Right ventricle myocardium superior (tissue), 1 donor: ENCODE measurements at places on chromosomes 3 and 15.

- no peak for DNase-seq
Measured at GRCh38 chr3:67462187-67462586, 192.2 kb downstream of the SUCLG2 start.

DNA sequence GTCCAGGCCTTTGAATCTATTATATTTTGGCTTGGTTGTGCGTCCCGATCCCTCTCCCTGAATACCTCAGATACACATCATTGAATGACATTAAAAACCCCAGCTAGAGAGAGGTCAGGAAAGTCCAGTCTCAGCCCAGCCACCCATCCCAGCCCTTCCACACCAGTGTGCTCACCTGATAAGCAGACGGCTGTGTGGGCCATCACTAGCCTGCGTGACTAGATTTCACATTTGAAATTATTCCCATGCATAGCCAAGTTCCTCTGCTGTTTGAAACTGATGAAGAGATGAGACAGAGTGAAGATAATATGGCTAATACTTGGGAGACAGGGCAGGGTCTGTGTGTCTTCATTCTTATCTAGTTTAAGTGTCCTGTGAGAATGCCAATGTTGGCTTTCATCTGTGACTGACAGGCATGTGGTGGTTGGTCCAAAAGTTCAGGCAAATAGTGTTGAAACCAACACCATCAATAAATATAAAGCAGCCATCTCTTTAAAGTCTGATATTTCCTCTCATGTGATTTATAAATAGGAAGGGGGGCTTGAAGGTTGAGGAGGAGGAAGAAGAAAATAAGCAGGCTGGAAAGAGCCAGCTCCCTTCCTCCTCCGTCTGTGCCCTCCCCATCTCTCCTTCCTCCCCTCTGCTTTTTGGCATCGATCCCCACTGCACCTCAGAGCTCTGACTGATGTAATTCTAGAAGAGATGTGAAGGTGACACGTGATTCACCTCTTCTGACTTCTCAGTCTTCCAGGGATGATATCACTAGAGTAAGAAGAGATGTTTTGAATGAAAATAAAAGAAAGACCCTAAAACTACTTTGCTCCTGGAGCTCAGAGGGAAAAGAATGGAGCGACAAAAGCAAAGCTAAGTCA is 5.1 kb downstream of the FAM43A start:
- DNase-seq, result no peak

DNA sequence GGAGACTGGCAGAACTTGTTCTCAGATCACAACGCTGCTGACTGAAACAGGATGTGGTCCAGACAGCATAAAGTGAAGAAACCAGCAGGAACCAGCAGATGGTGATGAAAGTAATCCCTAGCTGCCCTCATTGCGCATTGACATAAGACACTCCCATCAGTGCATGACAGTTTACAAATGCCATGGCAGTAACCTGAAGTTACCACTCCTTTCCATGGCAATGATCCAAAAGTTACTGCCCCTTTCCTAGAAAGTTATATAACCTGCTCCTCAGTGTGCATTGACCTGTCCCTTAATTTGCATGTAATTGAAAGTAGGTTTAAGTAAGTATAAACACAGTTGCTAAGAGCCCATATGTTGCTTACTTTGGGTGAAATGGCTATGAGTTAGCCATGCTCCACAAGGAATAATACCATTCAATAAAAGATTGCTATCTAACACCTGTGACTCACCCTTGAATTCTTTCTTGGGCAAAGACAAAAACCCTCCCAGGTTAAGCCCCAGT is 149.1 kb upstream of the CD96 start:
- DNase-seq, result no peak

DNA sequence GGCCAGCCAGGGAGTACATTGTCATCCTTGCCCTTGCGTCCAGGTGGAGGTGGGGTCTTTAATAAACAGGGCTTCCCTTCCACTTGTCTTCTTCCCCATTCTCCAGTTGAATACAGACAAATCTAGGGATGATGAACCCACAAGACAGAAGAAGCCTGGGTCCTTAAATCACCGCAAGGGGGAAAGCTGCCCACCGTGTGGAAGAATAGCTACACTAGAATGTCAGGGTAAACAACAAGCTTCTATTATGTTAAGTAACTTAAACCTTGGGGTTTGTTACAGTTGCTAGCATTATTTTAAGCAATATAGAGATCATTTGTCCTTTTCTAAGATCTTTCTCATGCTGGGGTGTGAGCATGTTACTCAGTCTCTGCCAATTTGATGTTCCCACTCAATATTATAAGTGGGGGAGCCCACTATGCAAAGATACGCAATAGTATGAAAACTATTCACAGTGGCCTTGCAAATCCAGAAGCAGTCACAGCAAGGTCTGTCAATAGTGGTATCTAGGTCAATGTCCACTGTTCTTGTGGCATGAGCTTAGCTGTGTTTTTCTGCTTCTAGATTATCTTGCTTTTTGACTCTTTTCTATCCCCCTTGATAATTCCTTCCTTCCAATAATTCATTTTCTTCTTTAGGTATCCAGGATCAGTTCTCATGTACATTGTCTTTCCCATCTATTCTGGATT is 12.0 kb upstream of the PCCB start:
- no peak for DNase-seq

GRCh38 chr3:169337500-169338078 is 325.9 kb downstream of the MECOM start:
- DNase-seq, result no peak

GRCh38 chr15:85443046-85443445 is 62.6 kb downstream of the AKAP13 start:
- DNase-seq, result no peak

GRCh38 chr15:80405970-80406369 is 1.8 kb downstream of the ARNT2 start:
- no peak for DNase-seq

DNA sequence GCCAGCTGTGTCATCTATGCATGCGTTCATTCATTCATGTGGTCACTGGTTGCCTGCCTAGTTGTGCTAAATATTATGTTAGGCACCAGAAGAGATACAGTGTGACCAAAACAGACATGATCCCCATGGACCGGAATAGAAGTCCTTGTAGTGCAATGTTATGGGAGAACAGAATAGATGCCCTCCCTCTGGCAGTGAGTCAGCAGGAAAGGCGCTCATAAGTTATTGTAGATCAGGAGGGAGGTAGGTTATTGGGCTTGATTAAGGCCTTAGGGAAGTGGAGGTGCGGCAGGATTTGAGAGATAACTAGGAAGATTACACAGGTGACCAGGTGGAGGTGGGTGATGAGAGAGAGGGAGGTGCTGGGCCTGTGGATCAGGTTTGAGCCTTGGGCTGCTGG is 5.2 kb downstream of the MCTP2 start:
- DNase-seq, result no peak

GRCh38 chr3:47515864-47516319 is 2.4 kb upstream of the ELP6 start:
- no peak for DNase-seq

DNA sequence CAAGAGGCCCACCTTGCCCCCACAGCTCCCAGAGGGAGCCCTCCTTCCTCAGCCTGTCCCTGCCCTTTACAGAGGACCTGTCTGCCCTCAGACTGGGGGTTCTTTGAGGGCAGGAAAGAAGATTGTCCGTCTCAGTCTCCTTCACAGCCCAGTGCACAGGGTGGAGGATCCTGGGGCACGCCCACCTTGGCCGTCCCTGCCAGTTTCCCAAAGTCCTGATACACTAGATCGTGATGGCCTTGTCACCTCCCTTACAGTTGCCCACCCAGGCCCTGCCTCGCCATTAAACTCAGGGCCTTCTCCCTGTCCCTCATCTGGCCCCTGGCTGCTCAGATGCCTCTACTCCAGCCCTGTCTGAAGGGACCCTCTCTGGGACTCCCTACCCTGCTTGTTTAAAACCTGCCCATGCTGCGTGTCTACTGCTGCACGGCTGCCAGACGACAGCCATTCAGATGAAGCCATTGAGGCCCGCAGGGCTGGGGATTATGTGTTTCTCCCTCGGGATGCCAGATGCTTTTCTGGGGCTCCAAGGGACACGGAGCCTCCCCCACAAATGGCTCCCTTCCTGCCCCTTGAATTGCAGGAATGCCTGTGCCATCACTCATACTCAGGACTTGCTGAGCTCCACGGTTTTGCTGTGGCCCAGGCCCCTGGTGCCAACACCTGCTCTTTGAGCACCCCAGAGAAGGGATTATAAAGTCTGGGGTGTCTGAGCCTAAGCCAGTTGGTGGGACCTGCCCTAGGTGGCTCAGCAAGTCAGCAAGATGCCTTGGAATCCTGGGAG is 27.8 kb downstream of the ACSBG1 start:
- no peak for DNase-seq

- DNase-seq, result peak; percentile 37
Measured at GRCh38 chr15:64747578-64747977, 27.8 kb downstream of the RBPMS2 start.

- no peak for DNase-seq
Measured at GRCh38 chr3:61724183-61724582, 162.8 kb downstream of the PTPRG start.

GRCh38 chr3:133469140-133469731 is 69.4 kb downstream of the BFSP2 start:
- DNase-seq, result peak; percentile 59

GRCh38 chr3:177362626-177363025 is 165.3 kb upstream of the TBL1XR1 start:
- DNase-seq, result no peak

DNA sequence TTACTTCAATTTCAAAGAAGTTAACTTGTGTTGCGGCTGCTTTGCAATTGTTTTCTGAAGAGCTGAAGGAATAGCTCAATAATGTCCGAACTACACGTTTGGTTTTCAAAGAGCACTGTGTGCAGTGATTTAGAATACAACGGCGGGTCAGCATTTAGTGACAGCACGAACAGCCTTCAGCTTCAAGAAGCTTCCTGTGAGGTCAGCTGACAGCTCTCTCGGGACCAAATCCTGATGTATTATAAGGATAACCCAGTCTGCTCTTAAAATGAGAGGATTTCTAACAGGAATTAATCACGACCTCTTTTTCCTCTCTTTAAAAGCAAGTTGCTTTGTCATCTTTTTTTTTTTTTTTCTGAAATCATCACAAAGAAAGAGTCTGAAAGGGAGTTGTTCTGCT is 97.9 kb upstream of the UNC13C start:
- DNase-seq, result no peak

DNA sequence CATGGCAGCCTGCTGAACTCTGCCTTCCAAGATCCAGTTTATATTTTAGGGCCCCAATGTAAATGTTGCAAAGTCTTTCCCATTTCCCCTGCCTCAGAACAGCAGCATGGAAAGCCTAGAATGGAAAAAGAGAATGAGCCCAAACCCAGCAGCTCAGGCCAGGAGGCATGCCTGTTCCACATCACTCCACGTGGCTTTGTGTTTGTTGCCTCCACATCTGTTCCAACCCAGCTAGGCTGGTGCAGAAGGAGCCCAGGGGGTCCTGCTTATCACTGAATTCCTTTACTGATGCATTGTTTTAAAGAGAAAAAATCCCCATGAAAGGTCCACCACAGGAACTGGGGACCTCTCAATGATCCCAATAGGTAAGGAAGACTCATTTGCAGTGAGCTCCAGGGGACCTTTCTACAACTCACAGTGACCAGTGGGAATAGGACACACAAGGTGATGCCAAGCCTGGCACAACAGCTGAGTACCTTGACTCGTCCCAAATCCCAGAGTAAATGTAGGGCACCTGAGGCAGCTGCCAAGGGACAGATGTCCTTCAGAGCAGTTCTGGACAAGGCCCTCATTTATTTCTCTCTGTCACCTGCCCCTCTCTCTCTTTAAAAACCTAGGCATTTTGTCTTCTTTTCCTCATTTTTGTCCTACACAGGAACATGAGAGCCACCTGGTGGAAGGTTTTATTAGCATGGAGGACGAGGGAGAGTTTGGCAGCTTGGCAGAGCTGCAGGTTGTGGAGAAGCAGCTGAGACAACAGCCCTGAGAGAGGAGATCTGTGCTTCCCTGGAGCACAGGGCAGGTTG is 41.7 kb upstream of the ADAMTS17 start:
- DNase-seq, result no peak

DNA sequence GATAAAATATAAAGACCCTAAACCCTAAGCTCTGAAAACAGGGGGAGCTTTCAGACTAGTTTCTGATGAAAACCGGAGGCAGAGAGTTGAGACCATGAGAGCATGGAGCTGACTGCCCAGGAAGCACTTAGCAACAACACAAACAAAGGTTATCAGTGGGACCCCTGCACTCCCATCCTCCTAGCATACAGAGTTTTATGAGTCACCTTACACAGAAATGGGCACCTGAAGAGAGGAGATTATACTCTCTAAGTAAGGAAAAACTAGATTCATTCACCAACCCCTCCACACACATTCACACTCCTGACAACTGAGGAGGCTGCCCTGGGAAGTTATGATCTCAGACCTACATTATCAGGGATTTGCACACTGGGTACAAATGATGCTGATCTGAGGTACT is 261.7 kb downstream of the ULK4 start:
- no peak for DNase-seq

DNA sequence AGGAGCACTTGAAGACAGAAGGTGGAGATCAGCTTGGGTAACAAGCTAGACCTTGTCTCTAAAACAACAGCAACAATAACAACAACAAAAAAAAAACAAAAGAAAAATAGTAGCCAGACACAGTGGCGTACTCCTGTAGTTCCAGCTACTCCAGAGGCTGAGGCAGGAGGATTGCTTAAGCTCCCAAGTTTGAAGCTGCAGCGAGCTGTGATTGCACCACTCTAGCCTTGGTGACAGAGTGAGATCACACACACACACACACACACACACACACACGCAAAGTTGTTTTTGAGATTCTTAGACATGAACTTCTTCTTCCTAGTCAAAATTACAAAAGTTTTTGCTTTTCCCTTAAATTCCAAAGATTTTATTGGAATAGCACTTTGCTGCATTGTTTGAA is 93.0 kb upstream of the IGSF10 start:
- DNase-seq, result peak; percentile 59

DNA sequence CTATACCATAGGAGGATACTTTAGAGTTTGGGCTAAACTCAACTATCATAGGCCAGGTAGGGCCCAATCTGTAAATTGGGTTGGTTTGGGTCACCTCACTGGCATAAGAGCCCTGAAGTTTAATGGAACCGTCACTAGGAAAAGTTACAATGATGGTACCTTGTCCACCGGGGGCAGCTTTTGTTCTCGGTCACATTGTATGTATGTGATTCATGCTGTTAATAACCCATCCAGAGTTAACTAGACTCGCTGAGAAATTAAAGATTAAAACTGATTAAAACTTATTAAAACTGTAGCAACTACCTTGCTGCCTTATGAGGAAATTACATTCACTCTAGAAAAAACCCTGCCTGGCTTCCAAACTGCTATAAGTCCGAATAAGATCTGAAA is 145.0 kb upstream of the TMCO5A start:
- DNase-seq, result no peak

- no peak for DNase-seq
Measured at GRCh38 chr15:51444807-51445206, 103.4 kb downstream of the GLDN start.

GRCh38 chr15:80500021-80500420 is 95.8 kb downstream of the ARNT2 start:
- no peak for DNase-seq

GRCh38 chr3:34000301-34000700 is 201.9 kb downstream of the PDCD6IP start:
- DNase-seq, result no peak

DNA sequence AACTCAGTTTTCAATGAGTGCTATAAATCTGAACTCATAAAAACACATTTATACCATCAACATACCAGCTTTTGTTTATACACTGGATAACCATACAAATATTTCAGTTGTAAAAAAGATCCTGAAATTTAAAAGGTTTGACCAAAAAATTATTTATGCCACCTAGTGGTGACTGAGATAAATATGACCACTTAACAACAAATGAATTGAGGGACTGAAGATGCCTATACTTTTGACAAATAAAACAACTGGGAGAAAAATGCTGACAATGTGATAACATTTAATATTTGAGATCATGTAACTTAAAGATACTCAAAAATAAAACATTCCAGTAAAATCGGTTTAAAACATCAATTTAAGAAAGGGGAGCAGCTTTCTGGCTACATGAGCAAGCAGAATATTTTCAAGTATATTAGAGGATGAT is 30.4 kb downstream of the ATG3 start:
- no peak for DNase-seq
